Stimulated activated CD4-positive, alpha-beta T cell treated with anti-CD3 and anti-CD28 coated beads, Interleukin-15, amount 100 ng/mL, for 24 hours (primary cell): ENCODE measurements at places on chromosomes 2 and 18.
A peak's percentile ranks its signal among the peaks of the same experiment; 100 is the strongest.

DNA sequence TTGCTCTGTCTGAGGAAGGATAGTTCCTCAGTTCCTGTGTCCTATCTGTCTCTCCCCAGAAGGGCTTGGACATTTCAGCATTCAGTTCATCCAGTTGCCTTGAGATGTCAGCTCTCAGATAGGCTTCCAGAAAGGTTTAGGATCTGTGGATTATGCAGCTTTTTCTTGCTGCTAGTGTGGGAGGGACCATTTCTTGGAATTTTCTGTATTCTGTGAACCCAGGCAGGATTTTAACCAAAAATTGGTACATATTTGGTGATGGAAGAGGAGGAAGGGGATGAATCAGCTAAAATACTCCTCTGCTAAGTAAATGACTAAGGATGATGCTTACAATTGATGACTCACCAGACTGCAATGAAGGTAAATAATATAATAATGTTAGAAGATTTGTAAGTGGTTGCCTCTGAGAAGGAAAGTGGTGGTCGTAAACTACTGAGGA is 58.6 kb upstream of the DOCK10 start:
- DNase-seq = no peak

DNA sequence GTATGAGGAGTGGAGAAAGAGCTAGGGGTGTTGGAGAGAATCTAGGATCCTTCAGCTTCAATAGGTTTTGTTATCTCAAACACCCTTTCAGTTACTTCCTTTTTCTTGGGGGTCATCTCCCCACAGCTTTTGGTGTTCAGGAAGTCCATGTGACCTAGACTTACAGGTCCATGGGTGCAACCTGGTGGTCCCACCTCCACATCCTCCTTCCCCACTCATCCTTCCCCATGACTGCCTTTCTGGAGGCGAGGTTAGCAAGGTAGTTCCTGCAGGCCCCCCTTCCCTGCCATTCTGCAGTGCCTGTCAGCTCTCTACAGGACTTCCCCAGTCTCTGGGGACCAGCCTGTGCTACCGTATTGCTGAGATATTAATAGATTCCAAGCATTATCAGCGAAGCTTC is 107.6 kb downstream of the TMEM17 start:
- no peak for DNase-seq

GRCh38 chr18:37322492-37323035 is 243.0 kb downstream of the CELF4 start:
- peak; percentile 22 for DNase-seq

DNA sequence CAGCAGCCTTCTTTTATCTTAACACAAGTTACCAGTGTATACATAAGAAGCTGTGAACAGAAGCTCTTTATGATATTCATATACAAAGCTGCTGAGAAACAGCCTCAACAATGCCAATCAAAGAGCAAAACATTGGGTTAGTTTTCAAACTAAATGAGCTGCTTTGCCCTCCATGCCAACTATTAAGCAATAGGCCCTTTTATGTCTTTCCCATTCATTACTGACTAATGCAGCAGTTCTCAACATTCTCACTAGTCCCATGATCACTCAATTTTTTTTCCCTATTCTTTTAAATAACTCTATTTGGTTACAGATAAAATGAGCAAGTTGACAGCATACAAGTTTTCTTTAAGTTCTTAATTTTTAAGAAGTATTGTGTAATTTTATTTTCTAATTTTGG is 57.9 kb upstream of the FRZB start:
- no peak for DNase-seq

DNA sequence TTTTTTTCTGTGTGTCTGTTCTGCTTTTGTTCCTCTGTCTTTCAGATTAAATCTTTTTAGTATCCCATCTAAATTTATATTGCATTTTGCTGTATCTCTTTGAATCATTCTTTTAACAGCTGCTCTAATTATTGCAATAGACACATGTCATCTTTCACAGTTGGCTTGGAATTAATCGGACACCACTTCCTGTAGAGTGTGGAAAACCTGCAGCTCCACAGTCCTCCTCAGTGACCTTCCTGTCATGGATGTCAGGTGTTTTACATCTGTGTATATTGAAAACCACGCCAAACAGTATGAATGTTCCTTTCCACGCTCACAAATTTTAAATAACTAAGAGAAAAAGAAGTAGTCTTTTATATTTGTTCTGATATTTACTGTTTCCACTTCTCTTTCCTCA is 135.3 kb downstream of the PXDN start:
- no peak for DNase-seq

- no peak for DNase-seq
Measured at GRCh38 chr2:46939626-46940359, 24.2 kb upstream of the MCFD2 start.

DNA sequence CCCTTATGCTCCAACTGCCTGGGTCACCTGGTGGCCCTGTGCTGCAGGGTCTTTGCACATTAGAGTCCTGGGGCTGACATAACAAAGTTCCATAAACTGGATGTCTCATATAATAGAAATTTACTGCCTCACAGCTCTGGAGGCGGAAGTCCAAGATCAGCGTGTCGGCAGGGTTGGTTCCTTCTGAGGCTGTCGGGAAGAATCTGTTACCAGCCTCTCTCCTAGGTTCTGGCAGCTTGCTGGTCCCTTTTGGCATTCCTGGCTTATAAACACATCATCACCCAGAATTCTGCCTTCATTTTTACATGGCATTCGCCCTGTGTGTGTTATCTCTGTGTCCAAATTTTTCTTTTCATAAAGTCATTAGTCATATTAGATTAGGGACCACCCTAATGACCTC is 170.5 kb downstream of the NDUFA10 start:
- DNase-seq = no peak

GRCh38 chr2:109194620-109194937 is 65.6 kb downstream of the SH3RF3 start:
- DNase-seq = no peak

GRCh38 chr2:23494286-23494685 is 109.3 kb downstream of the KLHL29 start:
- no peak for DNase-seq

- no peak for DNase-seq
Measured at GRCh38 chr2:68320118-68320641, 431 bp upstream of the CNRIP1 start.

- DNase-seq = no peak
Measured at GRCh38 chr18:52995875-52996274, 655.9 kb downstream of the DCC start.

GRCh38 chr2:217491271-217491670 is 511.5 kb downstream of the TNS1 start:
- no peak for DNase-seq
